ENCODE measurements at places on chromosomes 3 and 15. TPM values are rescaled to one million over a fixed set of nuclear protein-coding genes. Genes with fewer than 3 reads are reported as not detected.

GALNT15 gene
- total RNA-seq = not detected

LYZL4 gene
- total RNA-seq = not detected

DNA sequence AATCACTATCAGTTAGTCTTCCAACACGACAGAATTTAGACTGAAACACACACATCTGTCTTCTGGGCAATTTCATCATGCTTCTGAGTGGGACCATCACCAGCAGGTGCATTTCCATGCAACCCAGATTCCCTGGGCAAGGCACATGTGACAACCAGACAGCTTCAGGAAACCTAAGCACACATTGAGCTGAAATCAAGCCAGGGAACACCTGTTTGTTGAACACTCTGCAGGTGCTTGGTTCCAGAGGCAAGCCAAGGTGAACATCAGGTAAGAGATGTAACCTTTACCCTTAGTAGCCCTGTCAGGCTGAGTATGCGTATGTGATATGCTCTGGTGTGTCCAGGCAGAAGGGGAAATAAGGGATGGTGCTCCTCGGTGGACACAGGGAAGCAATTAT, 3.3 kb upstream of the PSMD2 start:
- no peak overlapping the region for H3K4me3 ChIP-seq
- H3K27me3 ChIP-seq = no peaks in the 10 kb centered on the region
- H3K36me3 ChIP-seq = peaks cover 12% of the 10 kb centered on the region
- DNase-seq = no peak

GRCh38 chr3:175919133-175919532, 1060.0 kb downstream of the NAALADL2 start:
- no peak overlapping the region for H3K4me3 ChIP-seq
- no peaks in the 10 kb centered on the region for H3K4me1 ChIP-seq
- H3K27me3 ChIP-seq = no peaks in the 10 kb centered on the region
- no peak overlapping the region for H3K27ac ChIP-seq
- H3K36me3 ChIP-seq = no peaks in the 10 kb centered on the region

DNA sequence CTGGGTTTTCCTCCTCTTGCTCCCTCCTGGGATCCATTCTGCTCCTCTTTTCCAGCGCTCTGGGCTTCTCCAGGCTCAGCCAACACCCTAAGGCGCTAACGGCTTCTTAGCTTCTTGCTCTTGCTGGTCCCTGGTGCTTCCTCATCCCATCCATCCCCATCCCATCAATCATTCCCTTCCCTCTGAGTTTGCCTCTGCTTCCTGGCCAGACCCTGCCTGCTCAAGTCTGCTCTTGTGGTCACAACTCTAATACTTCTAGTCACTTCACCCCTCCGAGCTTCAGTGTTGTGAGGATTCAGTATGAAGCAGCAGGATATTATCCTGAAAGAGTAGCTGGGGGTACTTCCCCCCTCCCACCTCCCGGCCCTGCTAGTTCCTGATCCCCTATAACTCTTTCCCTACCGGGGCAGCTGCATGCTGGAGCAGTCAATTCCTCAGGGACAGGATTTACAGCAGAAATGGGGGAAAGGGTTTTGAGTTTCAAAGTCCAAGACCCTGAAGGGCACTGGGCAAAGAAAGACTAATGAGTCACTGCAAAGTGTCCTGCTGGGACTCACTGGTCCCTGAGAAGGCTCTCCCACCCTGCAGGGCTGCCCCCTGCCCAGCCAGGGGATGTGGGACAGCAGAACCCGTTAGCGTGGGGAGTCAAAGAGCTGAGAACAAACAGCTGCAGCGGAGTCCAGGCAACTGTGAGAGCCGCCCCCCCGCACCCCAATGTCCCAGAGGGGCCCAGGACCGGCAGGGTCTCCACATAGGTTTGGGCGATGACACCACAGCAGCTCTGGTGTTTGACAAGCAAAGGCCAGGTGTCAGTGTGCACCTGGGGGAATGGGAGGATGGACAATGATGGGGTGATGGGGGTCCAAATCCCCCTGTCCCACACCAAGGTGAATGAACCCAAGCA, 2.3 kb upstream of the SYNM start:
- H3K4me3 ChIP-seq = no peak overlapping the region
- no peak for DNase-seq
- H3K36me3 ChIP-seq = no peaks in the 10 kb centered on the region
- H3K4me1 ChIP-seq = peaks cover 16% of the 10 kb centered on the region
- peaks cover 53% of the 10 kb centered on the region for H3K27me3 ChIP-seq

DNA sequence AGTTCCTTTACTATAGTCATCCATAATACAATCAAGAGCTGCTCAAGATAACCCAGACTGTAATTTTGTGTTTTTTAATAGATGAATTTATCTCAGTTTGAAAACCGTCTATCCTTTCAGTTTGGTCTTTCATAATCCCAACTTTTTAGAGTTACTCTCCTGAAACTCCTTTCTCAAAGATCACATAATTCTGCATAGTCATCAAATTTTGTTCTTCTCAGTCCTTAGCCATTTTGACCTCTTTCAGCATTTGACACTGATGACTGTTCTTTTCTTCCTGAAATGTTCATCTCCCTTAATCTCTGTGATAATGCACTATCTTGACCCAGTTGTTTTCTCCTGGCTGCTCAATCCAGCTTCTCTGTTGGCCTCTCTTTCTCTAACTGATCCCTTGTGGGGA, 47.5 kb upstream of the RAD51 start:
- H3K27me3 ChIP-seq = no peaks in the 10 kb centered on the region
- H3K36me3 ChIP-seq = peaks cover 46% of the 10 kb centered on the region
- H3K4me3 ChIP-seq = no peak overlapping the region
- H3K4me1 ChIP-seq = no peaks in the 10 kb centered on the region
- DNase-seq = no peak
- H3K27ac ChIP-seq = no peak overlapping the region
